Natural killer cell (primary cell): ENCODE measurements at places on chromosomes 3 and 15.

- DNase-seq: no peak
These were observed 728.1 kb upstream of the GRM7 start for GRCh38 chr3:6132684-6133432.

DNA sequence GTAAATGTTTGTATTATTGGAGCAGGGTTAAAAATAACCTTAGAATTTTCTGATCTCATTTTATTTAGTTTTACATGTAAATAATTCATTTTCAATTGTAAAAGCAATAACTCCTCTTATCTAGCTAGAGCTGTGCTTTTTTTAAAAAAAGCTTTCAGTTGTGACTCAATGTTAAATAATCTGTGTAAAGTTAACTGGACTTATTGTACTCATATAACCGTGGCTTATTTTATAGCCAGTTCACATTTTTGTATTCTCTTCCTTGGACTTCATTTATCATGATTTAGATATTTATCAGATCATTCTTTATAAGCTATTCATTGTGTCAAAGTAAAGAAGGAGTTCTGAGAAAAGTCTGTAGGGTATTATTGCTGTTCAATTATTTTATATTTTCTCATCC is 435.6 kb downstream of the CADM2 start:
- DNase-seq: no peak

DNA sequence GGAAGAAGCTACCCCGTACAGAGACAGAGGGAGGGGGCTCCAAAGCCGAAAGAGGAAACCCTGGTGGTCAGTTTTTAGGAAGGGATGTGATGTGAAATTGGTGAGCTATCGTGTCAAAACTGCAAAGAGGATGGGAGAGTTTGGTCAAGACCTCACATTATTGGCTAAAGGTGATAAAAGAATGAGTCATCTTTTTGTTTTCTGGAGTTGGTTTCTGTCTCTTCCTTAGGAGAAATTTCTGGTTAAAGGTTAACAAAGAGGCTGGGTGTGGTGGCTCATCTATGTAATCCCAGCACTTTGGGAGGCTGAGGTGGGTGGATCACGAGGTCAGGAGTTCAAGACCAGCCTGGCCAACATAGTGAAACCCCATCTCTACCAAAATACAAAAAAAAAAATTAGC is 217.8 kb upstream of the CBLB start:
- no peak for DNase-seq

DNA sequence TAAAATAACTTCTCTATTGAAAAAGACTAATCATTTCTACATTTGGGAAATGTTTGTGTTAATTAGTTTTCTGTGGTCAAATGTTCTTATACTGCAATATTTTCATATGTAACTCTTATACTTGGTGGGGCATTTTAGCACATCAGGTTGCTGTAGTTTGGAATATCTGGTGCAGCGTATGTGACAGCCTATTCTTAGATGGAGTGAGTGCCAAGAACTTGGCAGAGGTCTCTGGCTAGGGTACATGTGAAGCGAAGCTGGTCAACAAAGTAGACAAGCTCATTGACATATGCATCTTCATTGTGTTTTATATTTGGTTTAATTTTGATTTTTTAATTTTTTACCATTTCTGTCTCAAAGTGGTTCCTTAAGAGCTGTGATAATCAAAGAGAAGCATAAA is 53.2 kb downstream of the CHAC1 start:
- no peak for DNase-seq

DNA sequence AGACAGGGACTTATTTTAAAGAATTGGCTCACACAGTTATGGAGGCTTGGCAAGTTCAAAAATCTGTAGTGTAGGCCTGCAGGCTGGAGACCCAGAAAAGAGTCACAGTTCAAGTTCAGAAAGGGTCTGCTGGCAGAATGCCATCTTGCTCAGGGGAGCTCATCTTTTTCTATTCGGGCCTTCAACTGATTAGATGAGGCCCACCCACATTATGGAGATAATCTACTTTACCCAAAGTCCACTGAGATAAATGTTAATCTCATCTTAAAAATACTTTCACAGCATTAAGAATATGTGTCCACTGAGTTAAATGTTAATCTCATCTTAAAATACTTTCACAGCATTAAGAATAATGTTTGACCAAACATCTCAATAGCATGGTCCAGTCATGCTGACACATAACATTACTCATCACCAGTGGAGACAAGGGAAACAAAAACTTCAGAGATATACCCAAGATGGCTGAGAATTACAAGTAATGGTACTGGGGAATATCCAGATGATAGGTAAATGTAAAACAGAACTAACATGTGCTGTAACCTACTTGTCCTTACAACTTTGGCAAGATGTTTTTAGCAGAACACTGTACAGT is 74.3 kb upstream of the STAC start:
- DNase-seq: no peak

DNA sequence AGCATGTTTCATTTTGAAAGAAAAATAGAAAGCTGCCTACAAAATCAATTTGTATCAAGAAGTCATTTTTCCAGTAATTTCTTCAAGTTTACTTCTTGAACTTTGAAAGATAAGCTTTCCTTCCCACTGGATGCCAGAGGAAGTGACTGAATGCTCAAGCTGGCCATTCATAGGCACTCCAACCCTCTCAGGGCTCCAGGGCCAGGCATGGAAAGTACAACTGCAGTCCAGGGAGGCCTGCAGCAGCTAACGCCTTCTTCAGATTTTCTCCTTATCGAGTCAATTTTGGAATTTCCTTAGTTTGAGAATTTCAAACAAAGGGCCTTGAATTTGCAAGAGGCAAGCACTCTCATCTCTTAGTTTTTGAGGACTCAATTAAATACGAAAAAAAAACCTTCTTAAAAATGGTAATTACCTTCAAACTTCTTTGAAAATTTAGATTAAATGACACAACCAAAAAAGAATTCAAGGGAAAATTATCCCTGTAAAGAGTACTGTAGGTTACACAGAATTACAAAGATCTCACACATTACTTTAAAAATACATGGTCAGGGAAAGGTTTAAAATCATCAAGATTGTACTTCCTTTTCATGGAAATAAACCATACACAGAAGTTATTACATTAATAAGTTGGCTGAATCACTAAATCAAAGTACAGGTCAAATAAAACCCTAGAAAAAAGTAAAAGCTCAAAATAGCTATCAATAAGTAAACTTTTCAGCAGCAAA is 2.5 kb downstream of the UBP1 start:
- peak; percentile 10 for DNase-seq

DNA sequence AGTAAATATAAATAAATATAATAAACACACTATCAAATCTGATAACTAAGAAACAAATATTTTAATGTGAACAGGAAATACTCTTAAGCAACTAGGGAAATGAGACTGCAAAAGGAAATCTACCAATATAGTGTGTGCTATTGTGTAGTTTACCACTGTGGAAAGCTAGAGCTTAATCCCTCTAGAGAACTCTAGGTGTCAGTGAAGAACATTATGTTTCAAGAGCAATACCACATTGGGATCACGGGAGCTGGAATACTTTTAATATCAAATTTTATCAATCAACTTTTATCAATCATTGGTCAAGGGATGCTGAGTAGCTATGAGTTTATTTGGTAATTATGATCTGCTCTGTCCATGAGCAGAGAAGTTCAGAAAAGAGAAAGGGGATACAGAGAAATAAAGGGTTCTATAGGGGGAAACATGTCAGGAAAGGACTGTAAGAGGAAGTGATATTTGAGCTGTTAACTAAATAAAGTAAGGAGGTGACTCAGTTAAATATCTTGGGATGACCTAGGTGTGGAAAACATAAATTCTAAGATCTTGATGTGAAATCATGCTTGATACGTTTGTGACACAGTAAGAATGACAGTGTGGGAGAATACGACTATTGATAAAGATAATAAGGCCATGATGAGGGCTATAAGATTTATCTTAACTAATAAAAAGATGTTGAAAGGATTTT is 762.2 kb upstream of the ALCAM start:
- DNase-seq: no peak

DNA sequence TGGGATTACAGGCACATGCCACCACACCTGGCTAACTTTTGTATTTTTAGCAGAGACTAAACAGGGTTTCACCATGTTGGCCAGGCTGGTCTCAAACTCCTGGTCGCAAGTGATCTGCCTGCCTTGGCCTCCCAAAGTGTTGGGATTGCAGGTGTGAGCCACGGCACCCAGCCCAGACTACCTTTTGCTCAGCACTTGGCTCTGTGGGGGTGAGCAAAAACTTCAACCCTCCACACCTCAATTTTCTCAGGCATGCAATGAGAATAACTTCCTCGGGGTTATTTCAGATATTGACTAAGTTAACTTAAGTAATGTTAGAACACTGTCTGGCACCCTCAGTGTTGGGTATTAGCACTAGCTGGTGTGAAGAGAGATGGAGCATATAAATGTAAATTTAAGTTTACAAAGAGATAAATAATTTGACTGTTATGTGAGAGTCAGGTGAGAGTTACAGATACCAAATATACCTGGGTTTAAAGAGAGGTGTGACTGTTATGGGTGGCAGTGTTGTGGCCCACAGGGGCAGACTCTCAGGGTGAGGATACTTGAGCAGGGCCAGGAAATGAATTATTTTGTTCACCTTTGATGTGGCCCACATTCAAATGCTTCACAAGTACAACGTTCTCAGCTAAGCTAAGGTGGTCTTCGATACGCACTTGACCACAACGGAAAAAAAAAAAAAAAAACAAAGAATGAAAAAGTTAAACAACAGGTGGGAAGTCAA is 29.0 kb downstream of the CPOX start:
- peak; percentile 81 for DNase-seq

- DNase-seq: no peak
These were observed 22.0 kb upstream of the DOCK3 start for GRCh38 chr3:50652709-50653108.

DNA sequence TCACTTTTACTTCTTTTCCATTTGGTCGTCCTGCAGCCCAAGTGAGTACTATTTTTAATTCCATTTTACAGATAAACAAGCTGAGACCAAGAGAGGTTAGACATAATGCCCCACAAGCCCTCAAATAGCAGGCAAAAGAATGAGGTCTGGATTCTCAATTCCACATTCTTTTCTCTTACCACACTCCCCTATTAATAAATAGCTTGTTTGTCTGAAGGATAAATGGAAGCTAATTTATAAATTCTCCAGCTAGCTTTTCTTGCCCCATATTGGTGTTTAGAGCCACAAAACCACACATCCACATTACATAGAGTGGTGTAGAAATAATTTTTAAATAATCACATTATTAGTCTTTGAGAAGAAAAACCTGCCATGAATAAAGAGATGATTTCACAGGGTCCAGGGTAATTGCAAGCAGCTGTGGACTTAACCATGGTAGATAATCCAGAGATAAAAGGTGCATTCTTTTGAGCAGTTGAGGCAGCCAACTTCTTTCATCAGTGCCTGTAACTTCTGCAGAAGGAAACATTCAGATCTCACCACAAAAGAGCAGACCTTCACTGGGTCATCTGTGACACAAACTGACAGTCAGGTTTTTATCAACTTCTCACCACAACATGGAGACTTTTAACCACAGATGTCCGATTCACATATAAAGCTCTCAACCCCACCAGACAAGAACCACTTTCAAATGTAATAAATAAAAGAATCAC is 313.4 kb upstream of the STT3B start:
- DNase-seq: no peak

GRCh38 chr15:36468746-36469145 is 110.7 kb upstream of the CDIN1 start:
- no peak for DNase-seq

DNA sequence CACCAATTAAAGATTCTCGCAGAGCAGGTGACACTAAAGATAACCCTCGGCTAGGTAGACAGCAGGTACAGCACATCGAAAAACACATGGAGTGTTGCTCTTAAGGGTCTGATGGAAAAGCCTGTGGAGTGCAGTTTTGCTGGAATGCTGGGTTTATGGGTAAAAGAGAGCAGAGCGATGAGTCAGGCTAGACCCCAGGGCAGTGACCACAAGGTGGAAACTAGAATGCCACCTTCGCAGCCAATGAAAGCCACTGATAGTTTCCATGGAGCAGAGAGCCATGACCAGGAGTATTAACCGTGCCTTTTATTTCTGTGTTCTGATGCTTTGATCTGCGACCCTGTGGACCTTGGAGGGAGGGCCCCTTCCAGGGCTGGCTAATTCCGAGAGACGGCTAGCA is 149.8 kb downstream of the GABRB3 start:
- DNase-seq: no peak

DNA sequence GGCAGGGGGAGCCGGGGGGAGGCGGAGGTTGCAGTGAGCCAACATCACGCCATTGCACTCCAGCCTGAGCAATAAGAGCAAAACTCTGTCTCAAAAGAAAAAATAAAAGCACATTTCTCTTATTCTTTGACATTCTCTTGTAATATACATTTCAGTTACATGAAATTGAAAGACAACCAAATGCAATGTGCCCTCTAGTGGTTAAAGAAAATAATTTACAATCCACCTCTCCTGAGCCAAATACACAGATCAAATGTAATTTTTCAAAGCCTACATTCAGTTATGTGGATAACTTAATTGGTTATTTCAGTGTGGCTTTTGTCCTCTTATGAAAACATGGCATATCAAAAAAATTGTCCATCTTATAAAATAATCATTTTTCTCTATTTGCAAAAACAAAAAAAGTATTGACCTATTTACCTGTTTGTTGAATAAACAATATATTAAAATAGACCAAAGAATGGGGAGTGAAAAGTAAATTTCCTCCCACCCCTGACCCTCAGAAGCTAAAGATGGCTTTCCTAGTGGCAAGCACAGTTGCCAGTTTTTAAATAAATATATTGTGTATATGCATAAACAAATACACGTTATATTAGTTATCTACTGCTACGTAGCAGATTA is 14.2 kb upstream of the U2SURP start:
- no peak for DNase-seq

GRCh38 chr15:40081691-40082194 is 26.9 kb downstream of the BMF start:
- DNase-seq: peak; percentile 24

DNA sequence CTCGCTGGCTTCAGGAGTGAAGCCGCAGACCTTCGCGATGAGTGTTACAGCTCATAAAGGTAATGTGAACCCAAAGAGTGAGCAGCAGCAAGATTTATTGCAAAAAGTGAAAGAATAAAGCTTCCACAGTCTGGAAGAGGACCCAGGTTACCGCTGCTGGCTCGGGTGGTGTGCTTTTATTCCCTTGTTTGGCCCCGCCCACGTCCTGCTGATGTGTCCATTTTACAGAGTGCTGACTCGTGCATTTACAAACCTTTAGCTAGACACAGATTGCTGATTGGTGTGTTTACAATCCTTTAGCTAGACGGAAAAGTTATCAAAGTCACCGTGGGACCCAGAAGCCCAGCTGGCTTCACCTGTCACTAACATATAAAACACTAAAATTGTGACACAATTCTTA is 1464.5 kb downstream of the ZPLD1 start:
- DNase-seq: no peak

DNA sequence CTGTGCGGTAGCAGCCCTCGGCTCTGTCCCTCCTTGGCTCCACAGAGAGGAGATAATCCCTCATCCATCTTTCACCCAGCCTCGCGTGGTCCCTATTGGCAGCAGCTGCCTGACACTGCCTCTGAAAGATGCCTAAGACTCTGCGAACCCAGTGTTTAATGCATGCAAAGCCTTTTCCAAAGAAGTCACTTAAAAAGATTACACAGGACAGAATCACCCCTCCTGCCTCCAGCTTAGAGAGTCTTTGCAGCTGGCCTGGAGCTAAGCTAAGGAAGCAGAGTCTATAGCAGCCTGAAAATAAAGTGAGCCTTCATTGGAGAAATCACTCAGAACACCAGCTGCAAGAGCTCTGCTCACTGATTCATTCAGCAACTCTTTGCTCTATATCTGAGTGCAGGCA is 247.2 kb downstream of the SHQ1 start:
- no peak for DNase-seq
